ENCODE measurements at places on chromosomes 1 and 21.

GRCh38 chr1:228691926-228692325 is 43.4 kb upstream of the RHOU start:
- no peak for DNase-seq

DNA sequence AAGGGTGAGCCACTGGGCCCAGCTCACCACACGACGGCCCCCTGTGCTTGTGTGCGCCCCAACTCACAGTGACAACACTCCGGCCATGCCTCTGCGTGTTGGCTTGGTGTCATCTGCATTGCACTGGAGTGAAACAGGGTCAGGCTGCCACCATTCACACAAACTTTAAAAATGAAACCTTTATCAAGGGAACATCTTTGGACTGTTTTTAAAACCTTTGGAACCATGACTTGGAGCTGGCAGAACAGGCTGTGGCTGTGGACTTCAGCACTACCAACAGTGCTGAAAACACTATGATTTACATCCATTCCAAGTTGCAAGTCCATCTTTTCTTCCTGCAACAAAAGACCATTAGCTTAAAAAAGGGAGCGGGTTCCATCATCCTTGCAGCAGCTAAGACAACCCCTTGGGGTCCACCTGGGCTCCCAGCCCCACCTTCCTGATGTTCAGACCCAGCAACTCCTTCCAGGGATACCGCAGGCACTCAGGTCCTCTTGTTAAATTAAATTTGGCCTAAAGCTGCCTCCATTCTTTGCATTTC is 25.6 kb downstream of the POFUT2 start:
- no peak for DNase-seq

DNA sequence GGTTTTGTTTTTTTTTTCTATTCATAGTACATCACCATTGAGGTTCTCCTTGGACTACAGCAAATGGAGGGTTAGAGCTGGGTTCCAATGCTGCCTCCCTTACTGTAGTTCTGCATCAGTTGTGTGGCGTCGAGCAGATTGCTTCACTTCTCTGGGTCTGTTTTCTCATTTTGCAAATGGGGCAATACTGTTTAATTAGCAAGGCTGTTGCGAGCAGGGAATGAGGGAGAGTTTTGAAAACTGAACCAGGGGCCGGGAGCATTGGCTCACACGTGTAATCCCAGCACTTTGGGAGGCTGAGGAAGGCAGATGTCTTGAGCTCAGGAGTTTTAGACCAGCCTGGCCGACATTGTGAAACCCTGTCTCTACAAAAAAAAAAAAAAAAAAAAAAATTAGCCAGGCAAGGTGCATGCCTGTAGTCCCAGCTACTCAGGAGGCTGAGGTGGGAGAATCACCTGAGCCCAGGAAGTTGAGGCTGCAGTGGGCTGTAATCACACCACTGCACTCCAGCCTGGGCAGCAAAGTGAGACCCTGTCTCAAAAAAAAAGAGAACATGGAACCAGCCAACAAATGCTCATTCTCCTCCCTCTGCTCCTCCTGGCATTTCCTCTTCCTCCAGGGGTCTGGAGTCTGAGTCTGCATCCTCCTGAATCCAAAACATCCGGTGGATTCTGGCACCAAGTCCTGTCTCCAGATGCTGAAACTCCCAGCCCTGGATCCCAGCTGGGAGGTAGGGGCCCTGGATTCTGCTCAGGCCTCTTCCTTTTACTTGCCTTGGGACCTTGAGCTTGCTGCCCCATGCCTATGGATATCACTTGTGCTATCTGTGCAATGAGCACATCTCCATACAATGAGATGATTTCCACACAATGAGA is 3.7 kb upstream of the PLOD1 start:
- no peak for DNase-seq

DNA sequence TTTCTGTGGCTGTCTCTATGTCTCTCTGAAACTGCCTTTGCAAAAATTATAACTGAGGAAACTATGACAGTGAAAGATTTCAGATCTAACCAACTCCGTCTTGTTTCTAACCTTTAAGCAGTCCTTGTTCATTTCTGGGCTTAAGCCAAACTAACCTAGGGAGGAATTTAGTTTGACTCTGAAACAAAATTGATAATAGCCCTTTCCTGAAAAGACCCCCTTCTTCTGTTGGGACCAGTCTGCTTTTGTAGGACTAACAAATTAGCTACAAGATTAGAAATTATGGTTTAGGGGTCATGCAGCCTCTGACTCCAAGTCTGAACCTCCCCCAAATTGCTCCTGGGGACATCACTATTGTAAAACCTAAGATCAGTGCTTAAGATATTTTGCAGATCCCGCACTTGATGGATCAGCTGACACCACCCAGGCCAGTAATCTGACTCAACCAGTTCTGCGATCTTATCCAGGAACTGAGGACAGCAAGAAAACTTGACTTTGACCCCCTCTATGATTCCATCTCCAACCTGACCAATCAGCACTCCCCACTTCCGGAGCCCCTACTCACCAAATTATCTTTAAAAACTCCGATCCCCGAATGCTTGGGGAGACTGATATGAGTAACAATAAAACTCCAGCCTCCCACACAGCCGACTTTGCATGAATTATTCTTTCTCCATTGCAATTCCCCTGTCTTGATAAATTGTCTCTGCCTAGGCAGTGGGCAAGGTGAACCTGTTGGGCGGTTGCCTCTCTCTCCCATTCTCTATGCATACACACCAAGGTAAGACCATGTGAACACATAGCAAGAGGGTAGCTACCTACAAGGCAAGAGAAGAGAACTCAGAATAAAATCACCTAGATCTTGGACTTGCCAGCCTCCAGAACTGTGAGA is 11.1 kb upstream of the TRIM63 start:
- no peak for DNase-seq

DNA sequence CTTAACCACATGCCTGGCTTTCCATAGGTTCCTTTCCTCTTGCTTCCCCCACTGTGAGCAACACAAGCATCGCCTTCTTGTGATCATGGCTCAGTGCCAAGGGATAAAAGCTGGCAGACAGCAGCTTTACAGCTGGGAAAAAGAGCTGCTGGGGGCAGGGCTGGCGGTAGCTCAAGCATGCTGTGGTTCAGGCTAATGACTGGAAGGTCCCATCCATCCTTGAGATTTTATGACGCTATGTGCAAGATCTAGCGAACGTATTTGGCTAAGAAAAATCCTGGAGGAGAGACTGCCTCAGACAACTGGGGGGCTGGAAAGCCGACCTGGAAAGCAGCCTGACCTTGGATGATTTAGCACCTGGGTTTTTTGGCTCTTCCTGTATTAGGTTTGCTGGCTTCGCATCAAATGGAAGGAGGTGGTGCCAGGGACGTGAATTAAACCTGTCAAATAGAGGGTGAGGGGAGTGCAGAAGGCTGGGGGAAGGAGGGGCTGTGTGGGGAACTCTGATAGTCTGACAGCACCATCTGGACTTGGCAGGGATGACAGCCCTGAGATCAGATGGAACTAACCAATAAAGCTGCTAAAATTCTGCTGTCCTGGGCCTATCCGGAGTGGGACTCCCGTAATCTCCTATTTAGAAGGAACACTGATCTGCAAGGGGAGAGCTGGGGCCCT is 34.8 kb downstream of the ZMYND12 start:
- no peak for DNase-seq

GRCh38 chr1:166914111-166914510 is 38.0 kb upstream of the TADA1 start:
- DNase-seq, result no peak

GRCh38 chr1:206708882-206709281 is 24.2 kb downstream of the MAPKAPK2 start:
- DNase-seq, result no peak

DNA sequence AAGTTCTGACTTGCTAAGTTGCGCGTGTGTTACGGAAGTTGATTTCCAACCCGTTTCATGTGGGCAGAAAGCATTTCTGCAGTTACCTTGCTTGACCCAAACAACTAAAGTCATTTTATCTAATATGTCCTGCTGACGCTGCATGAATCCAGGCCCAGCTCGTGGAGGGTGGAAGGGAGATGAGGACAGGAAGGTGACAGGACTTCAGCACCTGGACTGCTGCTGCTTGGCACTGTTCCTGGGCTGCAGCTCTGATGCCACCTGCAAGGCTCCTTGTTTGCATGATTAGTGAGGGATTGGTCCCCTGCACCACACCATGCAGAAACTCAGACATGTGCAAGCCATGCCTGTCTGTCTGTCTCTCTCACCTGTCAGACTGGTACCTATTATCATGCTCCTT is 198.4 kb downstream of the PRDM2 start:
- no peak for DNase-seq

- DNase-seq, result no peak
These were observed 136.2 kb upstream of the IPO9 start for GRCh38 chr1:201692555-201693394.

DNA sequence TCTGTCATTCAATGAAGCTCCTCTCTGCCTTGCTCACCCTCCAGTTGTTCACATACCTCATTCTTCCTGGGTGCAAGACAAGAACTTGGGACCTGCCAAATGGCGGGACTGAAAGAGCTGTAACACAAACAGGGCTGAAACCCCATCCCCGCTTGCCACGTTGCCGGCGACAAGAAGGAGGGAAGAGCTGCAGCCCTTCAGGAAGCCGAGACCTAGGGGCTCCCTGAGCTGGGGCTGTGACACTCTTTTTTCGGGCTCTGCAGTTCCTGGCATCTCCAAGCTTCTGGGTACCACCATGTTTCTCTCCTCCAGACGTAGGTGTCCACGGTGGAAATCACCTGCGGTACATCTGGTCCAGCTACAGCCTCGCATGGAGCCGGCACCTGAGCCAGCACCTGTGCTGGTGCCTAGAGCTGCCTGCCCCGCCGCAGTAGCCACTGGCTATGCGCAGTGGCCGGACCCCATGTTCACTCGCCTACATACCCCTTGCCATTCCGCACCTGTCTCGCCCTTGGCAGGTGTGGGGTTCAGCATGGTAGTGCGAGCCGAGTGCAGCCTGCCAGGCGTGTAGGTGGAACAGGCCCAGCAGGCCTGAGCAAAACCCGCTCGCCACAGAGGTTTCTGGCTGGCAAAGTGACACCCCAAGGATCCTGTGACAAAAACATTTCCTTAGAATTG is 367.0 kb upstream of the NEGR1 start:
- no peak for DNase-seq

DNA sequence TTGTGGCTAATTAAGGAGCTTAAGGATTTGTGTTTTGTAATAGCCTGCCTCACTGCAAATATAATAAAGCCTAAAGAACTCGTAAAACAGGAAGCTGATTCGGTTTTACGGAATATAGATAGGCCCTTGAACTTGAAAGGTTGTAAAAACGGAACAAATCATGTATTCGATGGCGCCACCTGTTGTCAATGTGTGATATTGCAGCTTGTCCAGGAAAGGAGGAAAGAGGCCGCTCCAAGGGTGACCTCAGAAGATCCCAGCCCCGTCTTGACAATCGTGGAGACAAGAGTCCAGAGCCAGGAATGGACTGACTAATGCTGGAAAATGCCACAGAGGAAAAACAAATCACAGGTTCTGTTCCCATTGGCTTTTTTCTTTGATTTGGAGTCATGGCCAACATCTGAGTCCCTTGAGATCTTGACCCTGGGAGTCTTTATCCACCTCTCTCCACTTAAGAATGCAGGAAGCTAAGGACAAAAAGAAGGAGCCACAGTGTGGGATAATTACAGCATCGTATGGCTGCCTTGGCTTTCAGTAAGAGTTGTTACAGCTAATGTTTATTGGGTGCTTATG is 7.0 kb upstream of the IGSF21 start:
- peak; percentile 21 for DNase-seq

DNA sequence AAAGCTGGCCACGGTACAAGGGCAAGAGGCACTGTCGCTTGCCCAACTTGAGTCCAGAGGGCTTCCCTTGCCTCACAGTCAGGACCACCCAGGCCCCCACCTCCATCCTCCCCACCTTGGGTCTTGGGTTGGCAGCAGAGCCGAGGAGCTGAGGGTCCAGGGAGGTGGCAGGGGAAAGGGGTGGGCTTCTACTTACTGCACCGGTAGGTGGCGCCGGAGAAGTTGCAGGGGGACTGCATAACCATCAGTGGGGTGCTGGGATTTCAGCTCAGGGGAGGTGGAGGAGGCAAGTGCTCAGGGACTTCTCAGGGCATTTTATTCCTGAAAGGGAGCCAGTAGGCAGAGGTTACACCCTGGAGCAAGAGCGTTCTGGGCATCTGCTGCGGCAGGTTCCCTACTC is 44.0 kb downstream of the TRIM62 start:
- DNase-seq, result peak; percentile 10

DNA sequence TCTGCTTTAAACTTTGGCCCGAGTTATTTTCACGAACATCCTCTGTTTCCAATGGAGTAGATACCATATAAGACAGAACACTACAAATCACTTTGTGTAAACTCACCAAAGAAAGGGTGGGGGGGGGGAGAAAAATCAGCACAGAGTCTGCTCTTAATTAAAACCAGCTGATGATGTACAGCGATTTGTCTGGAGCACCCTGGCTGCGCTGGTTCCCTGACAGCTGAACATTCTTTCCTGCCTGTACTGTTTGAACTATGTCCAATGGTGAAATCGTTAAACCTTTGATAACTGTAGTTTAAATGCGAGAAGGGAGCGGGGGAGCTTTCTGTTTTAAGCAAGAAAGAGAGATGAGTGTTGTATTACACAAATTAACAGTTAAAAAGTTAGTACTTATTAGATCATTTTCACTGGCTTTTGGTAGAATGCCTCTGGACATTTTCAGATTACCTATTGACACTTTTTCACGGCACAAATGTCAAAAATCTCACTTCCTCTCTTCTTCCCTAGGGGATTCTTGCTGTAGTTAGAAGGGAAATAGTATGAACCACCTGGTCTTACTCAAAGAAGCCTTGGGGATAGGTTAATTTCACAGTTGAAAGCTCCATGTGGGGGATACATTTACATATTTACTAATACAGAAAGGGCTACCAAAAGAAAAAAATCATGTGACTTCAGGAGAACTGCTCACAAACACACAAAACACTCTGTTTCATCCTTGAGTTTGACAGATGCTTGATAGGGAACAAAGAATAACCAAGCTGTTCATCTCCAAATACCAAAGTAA is 140.2 kb upstream of the RUNX1 start:
- no peak for DNase-seq

- DNase-seq, result no peak
These were observed 21.7 kb upstream of the PIGC start for GRCh38 chr1:172465617-172466016.

DNA sequence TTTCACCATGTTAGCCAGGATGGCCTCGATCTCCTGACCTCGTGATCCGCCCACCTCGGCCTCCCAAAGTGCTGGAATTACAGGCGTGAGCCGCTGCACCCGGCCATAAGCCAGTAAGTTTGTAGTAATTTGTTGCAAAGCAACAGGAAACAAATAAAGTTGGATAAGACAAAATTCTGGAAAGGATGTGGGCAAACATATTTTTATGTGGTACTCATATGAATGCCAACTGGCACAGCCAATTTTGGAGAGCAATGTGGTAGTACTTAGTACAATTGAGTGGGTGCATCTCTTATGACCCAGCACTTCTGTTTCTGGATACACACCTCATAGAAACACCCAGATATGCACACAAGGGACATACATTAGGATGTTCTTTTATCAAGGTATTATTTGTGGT is 8.4 kb upstream of the IL12RB2 start:
- no peak for DNase-seq

All from activated T-cell treated with anti-CD3 and anti-CD28 coated beads for 48 hours (primary cell).